ENCODE measurements at places on chromosomes 12 and 14.

GRCh38 chr14:103225476-103225875 is 102.2 kb downstream of the TNFAIP2 start:
- no peak for DNase-seq

DNA sequence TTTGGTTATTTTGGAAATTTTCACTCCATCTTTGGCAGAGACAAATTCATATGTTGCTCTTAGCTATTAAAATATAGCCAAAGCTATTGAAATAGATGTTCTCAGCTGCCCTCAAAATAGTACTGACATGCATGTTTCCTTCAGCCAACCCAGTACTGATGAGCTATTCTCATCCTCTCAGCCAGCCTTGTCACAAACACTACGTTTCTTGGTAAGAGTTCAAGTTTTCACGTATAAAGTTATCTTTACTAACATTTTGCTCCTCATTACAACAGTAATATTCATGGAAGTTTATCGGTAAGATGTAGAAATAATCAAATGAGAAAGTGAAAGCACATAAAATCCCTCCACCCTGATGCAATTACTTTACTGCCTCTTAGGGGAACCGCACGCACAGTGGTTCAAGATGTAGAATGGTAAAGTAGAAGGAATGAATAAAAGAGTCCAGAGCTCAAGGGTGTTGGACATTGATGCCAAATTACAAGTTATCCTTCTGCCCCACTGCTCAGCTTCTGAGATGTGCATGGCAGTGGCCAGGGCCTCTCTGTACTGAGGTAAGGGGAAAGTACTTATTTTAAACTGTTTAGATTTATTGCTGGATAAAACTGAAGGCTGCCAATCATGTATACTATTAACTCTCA is 20.7 kb downstream of the GCH1 start:
- no peak for DNase-seq

GRCh38 chr14:87205811-87206210 is 787.2 kb downstream of the GALC start:
- no peak for DNase-seq

DNA sequence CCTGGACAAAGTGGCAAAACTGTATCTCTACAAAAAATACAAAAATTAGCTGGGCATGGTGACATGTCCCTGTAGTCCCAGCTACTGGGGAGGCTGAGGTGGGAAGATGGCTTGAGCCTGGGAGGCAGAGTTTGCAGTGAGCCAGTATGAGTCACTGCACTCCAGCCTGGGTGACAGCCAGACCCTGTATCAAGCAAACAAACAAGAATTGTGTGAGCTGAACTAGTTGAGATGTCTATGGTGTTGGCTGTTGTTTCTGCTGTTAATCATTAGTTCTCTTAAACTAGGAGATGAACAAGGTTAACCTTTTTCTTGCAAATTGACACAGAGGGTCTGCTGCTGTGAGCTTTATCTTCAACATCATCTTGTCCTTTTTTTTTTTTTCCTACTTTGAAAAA is 23.6 kb downstream of the RASSF3 start:
- DNase-seq: no peak

DNA sequence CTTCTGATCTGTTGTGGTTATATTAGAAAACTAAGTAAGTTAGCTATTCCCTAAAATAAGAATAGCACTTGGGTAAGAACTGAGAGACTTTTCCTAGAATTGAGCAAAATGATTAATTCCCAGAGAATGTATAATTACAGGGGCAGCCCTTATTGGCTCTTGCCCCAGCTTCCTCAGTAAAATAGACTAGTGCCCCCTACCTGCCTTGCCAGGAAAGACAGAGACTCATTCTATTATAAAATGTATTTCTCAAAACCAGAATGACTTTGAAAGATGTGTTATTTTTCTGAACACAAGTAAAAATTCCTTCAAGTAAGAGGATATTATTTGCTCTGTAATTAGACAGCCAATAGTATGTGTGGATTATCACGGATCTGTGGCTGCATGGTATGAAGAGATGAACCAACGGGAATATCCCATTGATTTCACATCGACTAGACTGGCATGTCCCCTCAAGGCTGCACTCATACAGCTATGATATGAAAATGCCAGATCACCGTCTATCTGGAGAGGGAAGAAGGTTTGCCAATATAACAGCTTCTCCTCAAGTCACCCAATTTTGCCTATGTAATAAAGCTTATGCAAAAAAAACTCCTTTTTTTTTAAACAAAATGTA is 7.4 kb upstream of the GLRX5 start:
- no peak for DNase-seq

GRCh38 chr12:45357539-45358417 is 141.9 kb downstream of the ANO6 start:
- no peak for DNase-seq

GRCh38 chr12:98121963-98122362 is 393.4 kb upstream of the TMPO start:
- DNase-seq: no peak

GRCh38 chr12:131833288-131833895 is 5.2 kb downstream of the MMP17 start:
- DNase-seq: no peak

- DNase-seq: no peak
These were observed 455.6 kb downstream of the ZFP36L1 start for GRCh38 chr14:68337279-68337678.

GRCh38 chr14:82689948-82690347 is 1156.3 kb upstream of the SEL1L start:
- DNase-seq: no peak

GRCh38 chr12:78118036-78118435 is 287.3 kb downstream of the NAV3 start:
- no peak for DNase-seq

- no peak for DNase-seq
These were observed 6.1 kb downstream of the HOXC5 start for GRCh38 chr12:54038871-54039414.

- DNase-seq: no peak
These were observed 87.5 kb downstream of the SCARB1 start for GRCh38 chr12:124776125-124776513.

DNA sequence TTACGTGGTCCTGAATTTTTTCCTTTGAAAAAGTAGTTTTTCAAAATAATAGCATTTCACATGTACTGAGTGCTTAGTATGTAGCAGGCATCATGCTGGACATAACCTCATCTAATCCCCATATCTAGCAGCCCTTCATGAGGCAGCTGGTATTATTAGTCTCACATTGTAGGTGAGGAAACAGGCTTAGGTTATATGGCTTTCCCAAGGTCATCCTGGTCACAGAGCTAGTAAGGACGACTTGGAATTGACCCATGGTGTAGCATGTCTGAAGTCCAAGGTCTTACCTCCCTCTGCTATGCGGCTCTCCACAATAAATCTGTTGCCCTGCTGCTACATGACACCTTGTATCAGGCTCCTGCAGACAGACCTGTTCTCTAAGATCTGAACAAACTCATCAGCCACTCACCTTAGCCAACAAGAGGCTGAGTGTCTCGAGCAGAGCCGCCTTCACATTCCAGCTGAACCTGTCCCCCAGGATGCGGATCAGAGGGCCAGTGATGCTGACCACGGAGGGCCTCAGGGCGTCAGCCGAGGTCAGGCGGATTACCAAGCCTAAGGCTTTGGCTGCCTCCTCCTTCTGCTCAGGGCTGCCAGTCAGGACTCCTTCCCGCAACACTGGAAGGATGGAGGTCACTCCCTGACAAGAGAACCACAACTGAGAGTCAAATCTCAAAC is 19.7 kb upstream of the RAB35 start:
- no peak for DNase-seq

DNA sequence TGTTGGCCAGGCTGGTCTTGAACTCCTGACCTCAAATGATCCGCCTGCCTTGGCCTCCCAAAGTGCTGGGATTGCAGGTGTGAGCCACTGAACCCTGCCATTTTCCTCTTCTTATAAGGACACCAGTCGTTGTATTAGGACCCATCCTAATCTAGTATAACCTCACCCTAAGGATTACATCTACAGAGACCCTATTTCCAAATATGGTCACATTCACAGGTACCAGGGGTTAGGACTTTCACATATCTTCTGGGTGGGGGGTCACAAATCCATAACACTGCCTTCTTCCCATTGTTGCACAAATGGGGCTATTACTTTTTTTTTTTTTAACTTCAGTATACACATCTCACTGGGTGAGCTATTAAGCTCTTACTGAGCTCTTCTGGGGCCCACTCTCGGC is 38.6 kb downstream of the ARF6 start:
- DNase-seq: no peak

- no peak for DNase-seq
These were observed 134.9 kb upstream of the FRMD6 start for GRCh38 chr14:51516706-51517395.

DNA sequence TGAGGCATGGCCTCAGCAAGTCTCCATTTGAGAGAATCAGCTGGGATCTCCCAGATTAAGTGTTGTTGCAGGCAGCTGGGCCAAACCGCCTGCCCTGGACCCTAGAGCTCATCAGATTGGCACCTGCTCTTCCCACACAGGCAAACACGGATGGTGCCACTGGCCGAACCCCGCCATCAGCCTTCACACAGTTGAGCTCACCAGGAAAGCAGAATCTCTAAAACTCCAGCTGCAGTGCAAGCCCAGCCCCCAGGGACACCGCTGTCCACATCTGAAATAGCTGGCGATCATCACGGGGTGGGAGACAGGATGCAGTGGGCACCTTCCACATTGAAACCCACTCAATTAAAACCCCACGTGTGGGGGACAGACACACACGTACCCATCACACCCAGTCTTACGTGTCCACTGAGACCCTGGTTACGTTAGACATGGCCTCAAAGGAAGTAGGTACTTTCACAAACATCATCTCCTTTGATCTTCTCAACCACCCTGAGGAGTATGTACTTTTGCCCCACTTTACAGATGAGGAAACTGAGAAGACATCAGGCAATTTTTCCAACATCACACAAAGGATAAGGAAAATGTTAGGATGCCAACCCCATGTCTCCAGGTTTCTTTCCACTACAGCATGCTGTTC is 88.8 kb downstream of the SINHCAF start:
- no peak for DNase-seq

- DNase-seq: no peak
These were observed 91.5 kb downstream of the APAF1 start for GRCh38 chr12:98736352-98737321.

DNA sequence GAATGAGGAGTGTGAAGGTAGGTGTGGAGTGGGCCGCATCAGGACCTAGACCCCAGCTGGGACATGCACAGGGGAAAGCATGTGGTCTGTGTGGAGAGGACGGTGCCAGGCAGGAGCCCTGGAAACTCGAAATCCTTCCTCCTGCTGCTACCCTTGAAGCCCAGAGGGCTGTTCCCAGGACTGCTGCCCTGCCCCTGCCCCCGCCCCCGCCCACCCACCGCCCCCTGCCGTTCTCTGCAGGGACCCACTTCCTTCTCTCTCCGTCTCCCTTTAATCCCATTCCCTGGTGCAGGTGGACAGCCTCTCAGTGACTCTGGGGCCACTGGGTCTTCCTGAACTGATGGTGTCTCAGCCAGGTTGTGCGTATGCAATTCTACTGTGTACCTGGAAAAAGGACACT is 8.0 kb downstream of the ITFG2 start:
- DNase-seq: no peak

- DNase-seq: no peak
These were observed 171.2 kb upstream of the EGLN3 start for GRCh38 chr14:34122081-34122480.

DNA sequence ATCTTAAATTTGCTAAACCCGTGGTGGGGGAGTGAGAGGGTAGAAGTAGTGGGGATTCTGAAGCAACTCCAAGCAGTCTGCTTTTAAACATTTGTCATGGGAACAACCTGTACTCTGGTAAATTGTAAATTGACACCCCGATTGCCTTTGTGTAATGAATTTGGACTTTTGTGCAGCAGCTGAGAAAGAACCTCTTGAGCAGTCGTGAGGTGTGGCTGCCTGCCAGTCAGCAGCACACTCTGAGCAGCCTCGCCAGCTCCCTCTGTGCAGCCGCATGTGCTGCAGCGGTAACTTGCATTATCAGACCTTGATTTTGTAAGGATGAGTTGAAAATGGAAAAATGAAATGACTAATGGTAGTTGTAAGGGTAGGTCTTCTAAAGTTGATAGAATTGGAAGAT is 74.3 kb downstream of the SUSD6 start:
- peak; percentile 77 for DNase-seq

GRCh38 chr12:20808521-20808920 is 2.0 kb upstream of the SLCO1B3 start:
- DNase-seq: no peak

- DNase-seq: no peak
These were observed 130.9 kb upstream of the USP15 start for GRCh38 chr12:62129291-62129690.

- DNase-seq: no peak
These were observed 179.3 kb upstream of the BTG1 start for GRCh38 chr12:92324849-92325500.

GRCh38 chr12:81450920-81451739 is 308.0 kb downstream of the PPFIA2 start:
- DNase-seq: peak; percentile 26

- DNase-seq: peak; percentile 18
These were observed 204.6 kb upstream of the PLXNC1 start for GRCh38 chr12:93943780-93944179.

DNA sequence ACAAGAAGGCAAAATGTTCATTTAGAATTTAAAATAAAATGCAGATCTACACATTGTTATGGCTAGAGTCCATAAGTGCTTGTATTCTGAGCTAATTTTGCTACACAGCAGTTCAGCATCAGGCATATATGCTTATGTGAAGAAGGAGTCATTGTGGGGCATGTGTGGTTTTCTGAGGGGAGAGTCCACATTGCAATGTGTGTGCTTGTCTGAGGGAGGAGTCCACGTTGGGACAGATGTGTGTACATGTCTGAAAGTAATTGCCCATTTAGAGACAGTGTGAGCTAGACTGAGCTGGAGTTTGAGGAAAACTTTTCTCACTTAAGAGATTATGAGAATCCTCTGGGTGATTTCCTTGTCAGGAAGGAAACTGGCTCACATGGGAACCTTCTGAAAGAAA is 767.9 kb downstream of the TMEM121 start:
- no peak for DNase-seq

GRCh38 chr12:127628645-127629044 is 638.3 kb upstream of the TMEM132C start:
- peak; percentile 26 for DNase-seq

DNA sequence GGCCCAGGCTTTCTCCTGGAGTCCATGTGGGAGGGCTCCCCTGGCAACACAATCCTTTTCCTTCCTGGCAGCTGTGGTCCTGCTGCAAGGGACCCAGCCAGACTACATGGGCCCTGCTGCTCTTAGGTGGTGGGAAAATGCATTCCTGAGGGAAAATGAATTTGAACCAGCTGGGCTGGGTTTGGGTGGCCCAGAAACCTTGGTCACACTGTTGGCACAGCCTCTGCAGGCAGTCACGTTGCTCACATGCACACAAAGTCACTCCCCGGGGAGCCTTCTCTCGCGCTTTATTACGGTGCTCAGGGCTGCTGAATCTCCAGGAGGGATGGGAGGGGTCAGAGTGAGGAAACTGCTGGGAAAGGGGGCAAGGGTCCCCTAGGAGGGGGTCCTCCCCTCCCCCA is 17.2 kb downstream of the PLEKHG3 start:
- DNase-seq: peak; percentile 41

- DNase-seq: no peak
These were observed 5.4 kb downstream of the CDKN1B start for GRCh38 chr12:12722435-12723148.
